Activated naive CD8-positive, alpha-beta T cell treated with anti-CD3 and anti-CD28 coated beads for 36 hours (primary cell): ENCODE measurements at places on chromosomes 4 and X. TPM values are rescaled to one million over a fixed set of nuclear protein-coding genes. Genes with fewer than 3 reads are reported as not detected.

ATP6AP1 gene
- 25.3 TPM for total RNA-seq

GDI1 gene
- 68.4 TPM for total RNA-seq

PAGE2B gene
- total RNA-seq = 0.56 TPM

CDS1 gene
- total RNA-seq = 0.12 TPM

EDA2R gene
- 0.92 TPM for total RNA-seq

FUNDC1 gene
- total RNA-seq = 15.3 TPM

FHL1 gene
- 15.5 TPM for total RNA-seq

GPR101 gene
- not detected for total RNA-seq

SGMS2 gene
- total RNA-seq = 0.56 TPM

UFSP2 gene
- total RNA-seq = 27.2 TPM
